Stimulated activated CD4-positive, alpha-beta T cell treated with anti-CD3 and anti-CD28 coated beads, TNF-alpha, amount 100 ng/mL, for 24 hours (primary cell): ENCODE measurements at places on chromosomes 2 and 18.

GRCh38 chr2:138324068-138324771 lies 177.3 kb upstream of the SPOPL start:
- DNase-seq = no peak

- DNase-seq = no peak
Measured at GRCh38 chr2:3145471-3146021, 232.1 kb downstream of the EIPR1 start.

DNA sequence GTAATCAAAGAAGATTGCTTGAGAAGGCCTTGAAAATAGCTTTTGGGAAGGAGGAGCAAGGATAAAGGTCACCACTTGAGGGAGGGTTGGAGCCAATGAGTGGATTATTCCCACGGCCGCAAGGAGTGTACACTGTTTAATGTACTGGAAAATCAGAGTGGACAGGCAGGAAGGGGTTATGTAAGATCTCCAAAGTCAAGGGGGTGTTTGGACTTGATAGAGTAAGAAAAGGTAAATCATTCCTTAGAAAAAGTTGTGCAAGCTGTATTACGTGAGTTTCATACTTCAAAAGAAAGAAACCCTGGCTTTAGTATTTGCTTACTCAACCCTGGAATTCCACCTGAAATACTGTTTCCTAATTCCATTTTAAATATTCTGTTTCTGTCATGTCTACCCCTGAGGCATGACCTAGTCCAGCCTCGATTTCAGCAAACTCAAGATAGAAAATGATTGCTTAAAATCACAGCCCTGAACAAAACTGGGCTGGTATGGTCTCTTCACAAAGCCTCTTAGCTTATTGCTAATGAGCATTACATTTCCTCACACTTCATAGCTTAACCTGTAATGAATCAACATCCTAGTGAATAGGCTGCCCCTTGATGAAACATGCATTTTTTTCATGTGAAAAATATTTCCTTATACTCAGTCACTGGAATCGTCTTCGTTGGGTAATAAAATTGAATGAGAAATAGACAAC lies 1.1 kb downstream of the MREG start:
- no peak for DNase-seq

GRCh38 chr2:28365158-28365557 lies 27.5 kb upstream of the FOSL2 start:
- no peak for DNase-seq

DNA sequence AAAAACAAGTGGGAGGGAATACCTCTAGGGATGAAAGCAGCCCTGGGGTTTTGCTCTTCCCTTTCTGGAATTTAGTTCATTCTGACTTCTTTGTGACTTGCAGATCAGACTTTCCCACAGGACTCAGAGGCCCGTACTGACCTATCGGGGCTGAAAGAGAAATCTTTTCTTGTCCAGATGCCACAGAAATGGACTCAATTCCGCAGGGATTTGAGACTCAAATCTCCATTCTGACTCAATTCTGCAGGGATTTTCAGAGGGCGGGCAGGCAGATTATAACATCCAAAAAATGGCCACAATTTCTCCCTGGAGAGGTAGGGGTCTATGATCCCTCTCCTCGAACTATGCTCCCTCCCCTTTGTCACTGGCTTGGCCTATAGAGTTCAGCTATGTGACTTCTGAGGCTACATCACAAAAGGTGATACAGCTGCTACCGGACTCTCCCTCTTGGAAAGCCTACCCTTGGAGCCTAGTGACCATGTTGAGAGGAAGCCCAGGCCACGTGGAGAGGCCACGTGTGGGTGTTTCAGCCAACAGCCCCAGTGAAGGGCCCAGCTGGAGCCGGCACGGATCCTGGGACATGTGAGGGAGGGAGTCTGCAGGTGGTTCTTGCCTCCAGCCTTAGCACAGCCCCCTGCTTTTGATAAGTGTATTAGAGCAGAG lies 4.8 kb upstream of the EFHD1 start:
- no peak for DNase-seq
